Cortex of kidney (tissue), 1 donor: ENCODE measurements at places on chromosomes 6 and 20.

DNA sequence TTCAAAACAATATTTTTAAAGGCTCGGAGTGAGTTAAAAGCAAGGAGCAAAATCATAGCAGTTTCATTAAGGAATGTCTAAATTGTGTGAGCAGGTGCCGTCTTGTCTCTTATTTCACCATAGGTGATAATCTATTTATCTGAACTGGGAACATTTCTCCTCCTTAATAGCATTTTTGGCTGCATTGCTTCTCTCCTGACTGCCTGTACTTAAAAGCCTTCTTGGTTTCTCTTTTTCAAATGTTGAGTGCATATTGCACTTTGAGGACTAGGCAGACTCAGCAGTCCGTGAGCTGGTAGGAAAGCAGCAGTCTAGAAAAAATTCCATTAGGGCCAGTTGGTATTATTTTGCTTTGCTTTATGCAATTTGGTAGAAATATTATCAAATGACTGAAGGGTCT is 645.9 kb downstream of the GRIK2 start:
- no peak for DNase-seq

- no peak for DNase-seq
These were observed 568 bp downstream of the AGPAT1 start for GRCh38 chr6:32175322-32175710.

DNA sequence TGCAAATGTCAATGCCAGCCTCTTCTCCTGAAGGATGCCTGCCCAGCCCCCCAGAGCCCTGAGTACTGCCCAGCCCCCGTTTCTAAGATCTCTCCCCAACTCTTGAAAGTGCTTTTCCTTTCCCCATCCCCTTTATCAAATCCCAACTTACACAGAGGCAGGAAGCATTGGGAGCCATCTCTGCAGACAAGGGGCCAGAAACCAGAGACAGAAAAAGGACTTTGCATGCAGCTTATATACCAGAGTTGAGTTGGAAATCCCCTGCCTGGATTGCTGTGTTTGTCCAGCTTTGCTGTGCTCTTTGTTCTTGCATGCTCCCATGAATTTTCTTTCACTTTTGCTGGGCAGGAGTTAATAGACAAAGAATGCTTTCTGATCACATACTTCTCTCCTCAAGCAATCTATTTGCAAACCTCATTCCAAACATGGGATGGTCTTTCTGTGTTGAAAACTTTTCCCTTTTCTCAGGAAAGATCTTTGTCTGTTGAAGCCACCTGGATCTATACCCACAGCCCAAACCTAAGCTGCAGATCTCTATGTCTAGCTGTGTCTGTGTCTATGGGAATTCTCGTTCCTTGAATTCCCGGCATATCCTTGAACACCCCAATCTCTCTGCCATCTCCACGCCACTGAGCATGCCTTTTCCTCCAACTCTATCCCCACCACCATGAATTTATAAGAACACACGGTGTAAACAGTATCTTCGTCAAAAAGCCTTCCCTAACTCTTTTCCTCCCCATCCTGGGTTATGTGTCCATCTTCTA is at the start of gene UBD:
Gene UBD (minus strand): TSS at position 209 of the 764 bp plus-strand sequence. CDS start 31 bp downstream, at position 178.
- no peak for DNase-seq

DNA sequence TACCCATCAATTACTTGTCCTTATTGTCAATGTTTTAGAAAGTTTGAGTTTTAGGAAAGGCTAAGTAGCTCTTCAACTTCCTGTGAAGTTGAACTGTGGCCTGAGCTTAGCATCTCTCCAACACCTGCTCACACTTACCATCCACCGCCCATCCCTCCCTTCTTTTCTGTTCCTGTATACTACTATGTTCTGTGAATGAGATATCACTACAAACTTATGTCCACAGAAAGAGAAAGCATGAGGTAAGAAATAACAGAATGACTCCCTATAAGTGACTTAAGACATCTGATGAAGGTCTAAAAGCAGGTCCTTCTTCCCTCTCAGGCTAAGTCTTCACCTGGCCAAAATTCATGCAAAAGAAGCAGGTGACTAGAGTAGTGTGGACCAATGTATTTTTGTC is 246.3 kb upstream of the PREP start:
- DNase-seq = no peak

DNA sequence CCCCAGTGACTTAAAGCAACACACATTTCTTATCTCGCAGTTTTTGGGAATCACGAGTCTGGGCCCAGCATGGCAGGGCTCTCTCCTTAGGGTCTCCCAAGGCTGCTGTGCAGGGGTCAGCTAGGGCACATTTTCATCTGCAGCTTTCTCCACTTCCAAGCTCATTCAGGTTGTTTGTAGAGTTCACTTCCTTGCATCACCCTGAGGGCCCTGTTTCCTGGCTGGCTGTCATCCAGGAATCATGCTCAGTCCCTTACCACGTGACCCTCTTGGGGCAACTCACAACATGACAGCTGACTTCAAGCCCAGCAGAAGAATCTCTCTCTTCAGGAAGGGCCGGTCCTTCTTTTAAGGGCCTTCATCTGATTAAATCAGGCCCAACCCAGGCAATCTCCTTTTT is 21.3 kb downstream of the SNAP25 start:
- DNase-seq = no peak

GRCh38 chr20:58973866-58974265 is 7.2 kb upstream of the NELFCD start:
- no peak for DNase-seq

GRCh38 chr6:100472674-100473073 is 8.0 kb upstream of the SIM1 start:
- DNase-seq = no peak

DNA sequence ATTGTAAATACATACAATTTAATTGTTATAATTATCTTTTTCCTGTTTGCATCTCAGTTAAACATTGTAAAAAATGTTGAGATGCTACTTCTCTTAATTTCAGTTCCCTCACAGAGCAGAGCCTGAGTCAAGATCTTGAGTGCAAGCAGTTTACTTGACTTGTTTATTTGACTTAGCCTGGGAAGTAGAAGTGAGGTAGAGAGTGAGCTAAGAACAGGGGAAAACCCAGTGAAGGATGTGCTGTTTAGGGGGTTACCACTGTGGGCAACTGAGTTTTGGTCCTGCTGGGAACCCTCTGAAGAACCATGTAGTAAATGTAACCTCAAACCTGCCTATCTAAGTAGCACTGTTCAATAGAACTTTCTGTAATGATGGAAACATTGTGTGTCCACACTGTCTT is 495.2 kb upstream of the FLRT3 start:
- no peak for DNase-seq

DNA sequence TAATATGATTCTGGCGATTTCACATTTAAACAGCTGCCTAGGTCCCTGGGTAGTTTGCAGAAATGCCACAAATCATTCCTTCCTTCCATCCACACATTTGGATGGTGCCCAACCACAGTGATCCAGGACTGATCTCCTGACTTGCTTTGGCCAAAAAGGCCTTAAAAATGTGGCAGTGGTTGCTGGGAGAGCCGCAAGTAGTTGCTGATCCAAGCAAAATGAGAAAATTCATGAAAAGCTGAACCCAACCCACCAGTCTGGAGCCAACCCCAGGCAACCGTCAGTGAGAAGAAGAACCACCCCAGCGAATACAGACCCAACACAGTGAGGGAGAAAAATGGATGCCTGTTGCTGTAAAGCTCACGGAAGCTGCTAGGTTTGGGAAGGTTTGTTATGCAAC is 25.1 kb downstream of the RALGAPA2 start:
- no peak for DNase-seq

GRCh38 chr20:62900692-62901584 is 25.4 kb downstream of the DIDO1 start:
- no peak for DNase-seq

DNA sequence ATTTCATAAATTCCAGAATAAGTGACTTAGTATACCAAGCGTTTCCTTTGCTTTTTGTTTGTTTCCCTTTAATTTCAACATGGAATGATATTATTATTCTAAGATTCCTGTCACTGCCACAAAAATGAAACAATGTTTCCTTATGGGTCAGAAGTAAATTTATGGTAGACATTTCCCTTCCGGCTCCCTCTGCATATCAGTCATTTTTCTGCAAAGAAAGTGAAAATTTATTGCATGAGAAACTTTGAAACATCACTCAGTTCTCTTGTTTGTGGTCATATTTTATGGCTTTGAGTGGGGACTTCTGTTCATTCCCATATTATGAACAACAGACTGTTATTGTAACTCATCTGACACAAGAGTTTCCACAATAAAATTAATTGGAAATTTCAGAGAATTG is 97.8 kb downstream of the NKAIN2 start:
- no peak for DNase-seq

DNA sequence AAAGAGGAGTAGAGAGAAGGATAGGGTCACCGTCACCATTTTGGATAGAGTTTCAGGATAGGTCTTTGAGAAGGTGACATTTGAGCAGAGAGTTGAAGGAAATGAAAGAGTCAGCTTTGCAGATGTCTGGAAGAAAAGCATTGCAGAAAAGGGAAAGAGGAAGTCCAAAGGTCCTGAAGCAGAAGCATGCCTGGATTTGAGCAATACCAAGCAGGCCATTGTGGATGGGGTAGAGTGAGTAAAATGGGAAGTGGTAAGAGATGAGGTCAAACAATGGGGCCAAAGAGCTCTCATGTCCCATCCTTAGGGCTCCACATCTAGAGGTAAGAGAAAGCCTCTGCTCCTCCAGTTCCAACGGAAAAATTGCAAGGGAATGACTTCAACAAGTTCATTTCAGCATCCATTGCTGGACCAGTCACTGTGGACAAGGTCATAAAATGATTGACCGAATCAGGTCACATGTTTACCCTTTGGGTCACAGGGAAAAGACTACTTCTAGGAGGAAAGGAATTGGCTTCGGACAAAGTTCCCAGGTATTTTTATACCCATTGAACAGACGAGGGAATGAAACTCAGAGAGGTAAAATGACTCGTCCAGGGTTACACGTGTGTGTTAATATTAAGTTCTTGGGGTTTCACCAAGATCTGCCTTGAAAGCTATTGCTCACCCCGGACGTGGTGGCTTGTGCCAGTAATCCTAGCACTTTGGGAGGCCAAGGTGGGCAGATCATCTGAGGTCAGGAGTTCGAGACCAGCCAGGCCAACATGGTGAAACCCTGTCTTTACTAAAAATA is 6.6 kb upstream of the SAMHD1 start:
- DNase-seq = no peak

GRCh38 chr6:82057846-82058554 is 189.5 kb downstream of the IBTK start:
- DNase-seq = no peak

DNA sequence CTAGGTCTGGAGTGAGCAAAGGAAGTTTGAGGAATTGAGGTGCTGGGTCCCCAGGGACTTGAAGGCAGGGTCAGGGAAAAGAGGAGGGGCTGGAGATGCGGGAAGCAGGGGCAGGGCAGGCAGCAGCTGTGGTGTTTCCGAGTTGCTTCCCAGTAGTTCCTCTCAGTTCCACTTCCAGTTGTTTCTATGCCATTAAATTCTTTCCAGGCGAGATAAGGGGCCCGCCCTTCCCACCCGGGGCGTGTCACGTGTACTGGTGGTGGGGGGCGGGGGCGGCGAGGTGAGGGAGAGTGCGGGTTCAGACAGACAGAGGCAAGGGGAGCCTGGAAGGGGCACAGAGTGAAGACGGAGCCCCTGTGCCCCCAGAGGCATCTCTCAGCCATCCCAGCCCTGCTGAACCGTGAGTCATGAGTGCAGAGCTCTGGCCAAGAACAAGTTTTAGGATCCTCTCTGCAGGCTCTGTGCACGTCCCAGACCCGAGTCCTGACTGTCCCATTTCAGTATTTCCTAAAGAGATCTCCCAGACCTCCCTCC is 977 bp downstream of the TNXB start:
- DNase-seq = no peak

- DNase-seq = no peak
These were observed 37.3 kb downstream of the KIF3B start for GRCh38 chr20:32314768-32315167.

DNA sequence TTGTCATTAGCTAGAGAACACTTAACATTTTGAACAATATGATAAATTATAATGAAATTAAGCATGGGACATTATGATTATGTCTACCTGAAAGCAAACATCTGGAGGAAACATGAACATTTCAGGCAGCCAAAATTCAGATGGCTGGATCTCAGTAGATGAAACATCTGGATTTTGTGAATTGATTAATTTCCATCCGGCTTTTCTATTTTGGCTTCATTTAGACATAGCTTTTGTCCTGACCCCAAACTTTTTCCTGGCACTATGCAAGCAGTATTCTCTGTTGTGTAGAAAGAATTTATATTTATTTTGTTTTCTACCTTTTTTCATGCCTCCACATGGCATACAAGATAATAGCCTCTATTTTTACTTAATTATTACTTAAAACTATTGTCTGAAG is 186.3 kb downstream of the OGFRL1 start:
- no peak for DNase-seq

DNA sequence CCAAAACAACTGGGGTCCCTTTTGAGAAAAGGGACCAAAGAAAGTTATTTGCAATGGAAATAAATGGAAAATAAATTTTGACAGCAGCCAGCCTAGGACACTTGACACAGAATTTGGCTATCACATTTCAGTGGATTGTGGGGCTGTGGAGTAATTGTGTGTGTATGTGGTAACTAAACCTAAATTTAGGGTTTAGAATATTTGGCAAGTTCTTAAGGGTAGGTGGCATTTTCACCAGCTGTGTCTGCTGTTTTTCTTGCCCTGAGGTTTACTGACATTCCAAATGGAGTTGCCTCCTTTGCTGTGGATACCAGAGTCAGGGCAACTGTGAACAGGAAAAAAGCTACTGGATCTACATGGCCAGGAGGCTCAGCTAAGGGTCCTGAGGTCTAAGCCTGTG is 270.9 kb downstream of the SLC24A3 start:
- DNase-seq = no peak

GRCh38 chr20:8226106-8226505 is 94.0 kb downstream of the PLCB1 start:
- DNase-seq = no peak

GRCh38 chr20:24744747-24745146 is 204.3 kb upstream of the CST7 start:
- no peak for DNase-seq

GRCh38 chr6:52341561-52342260 is 20.2 kb upstream of the PAQR8 start:
- DNase-seq = no peak

- DNase-seq = no peak
These were observed 191.2 kb downstream of the MANEA start for GRCh38 chr6:95768539-95768938.

- no peak for DNase-seq
These were observed 30.3 kb downstream of the RREB1 start for GRCh38 chr6:7138046-7138531.

- no peak for DNase-seq
These were observed 65.9 kb upstream of the FBXL4 start for GRCh38 chr6:99013661-99014060.

DNA sequence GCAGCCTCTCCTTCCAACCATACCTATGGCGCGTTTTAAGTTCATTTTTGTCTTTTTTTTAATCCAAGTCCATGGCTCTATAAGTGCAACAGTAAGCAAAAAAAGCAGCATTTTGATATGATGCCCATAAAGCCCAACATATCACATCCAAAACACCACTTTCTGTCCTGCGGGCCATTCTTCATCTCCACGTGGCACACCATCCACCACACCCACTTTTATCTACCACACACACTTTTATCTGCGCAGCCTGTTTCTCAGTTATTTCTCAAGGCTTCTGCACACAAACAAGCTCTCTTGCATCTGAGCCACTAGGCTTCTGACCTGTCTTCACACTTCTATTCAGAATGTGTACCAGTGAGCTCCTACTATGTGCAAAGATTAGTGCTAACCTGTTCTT is 5.3 kb downstream of the GCLC start:
- no peak for DNase-seq
